NCI-H2029 (cell line): ENCODE measurements at places on chromosomes 13 and 19.
A peak's percentile ranks its signal among the peaks of the same experiment; 100 is the strongest.

GRCh38 chr13:104289400-104289799, 1223.2 kb upstream of the SLC10A2 start:
- DNase-seq = no peak

- DNase-seq = no peak
Observed at GRCh38 chr19:49210108-49210900, 52.7 kb downstream of the TRPM4 start.

DNA sequence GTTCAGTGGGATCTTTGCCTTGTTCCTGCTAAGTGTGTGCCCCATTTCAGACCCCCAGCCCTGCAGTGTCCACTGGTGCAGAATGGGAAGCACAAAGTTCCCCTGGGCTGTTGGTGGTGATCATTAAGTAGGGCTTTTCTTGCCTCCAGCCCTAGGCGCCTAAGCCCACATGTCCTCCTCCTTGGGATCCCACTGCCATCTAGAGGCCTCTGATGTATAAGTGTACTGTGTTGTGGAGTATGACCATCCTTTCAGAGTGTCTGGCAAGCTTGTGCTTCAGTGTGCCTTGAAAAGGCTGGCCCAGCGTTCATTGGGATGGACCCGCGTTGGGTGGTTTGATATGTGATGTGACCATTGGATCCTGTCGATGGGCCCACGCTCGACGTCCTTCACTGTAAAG, 71.2 kb downstream of the WASF3 start:
- DNase-seq = no peak

GRCh38 chr13:46173656-46174055, 8.3 kb downstream of the LCP1 start:
- no peak for DNase-seq

DNA sequence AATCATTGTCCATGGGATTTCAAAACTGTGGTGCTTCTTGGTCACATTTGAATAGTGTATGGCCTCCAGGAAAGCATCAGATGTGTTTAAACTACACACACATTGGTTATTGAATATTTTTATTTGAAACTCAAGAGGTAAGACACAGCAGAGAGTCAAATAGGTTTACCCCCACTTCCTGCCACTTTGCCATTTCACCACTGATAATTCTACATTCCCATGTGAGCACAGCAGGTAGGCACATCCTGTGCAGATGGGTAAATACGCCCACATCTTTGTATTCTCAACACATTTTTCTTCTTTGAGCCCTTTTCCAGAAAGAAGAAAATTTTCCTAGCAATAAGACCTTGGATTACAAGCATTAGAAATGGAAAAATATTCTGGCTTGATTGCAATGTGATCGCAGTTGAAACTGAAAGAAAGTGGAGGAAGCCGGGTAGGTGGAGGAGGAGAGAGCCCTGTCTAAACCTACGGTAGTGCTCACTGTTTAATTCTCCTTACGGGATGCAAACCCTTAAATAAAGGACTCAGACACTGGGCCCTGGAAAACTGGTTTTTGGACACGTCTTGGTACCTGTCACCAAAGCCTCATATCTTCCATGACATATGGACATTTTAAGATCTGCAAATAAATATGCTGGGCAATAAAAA, 167.7 kb downstream of the COG6 start:
- no peak for DNase-seq

- no peak for DNase-seq
Observed at GRCh38 chr13:99911069-99911964, 60.2 kb downstream of the ZIC5 start.

- no peak for DNase-seq
Observed at GRCh38 chr13:64531400-64531799, 2698.7 kb downstream of the PCDH9 start.

- no peak for DNase-seq
Observed at GRCh38 chr19:4376671-4376990, 23.7 kb downstream of the SH3GL1 start.

- DNase-seq = no peak
Observed at GRCh38 chr13:109243311-109243951, 543.0 kb downstream of the IRS2 start.

- DNase-seq = no peak
Observed at GRCh38 chr13:21583478-21583877, 20.5 kb downstream of the MICU2 start.

DNA sequence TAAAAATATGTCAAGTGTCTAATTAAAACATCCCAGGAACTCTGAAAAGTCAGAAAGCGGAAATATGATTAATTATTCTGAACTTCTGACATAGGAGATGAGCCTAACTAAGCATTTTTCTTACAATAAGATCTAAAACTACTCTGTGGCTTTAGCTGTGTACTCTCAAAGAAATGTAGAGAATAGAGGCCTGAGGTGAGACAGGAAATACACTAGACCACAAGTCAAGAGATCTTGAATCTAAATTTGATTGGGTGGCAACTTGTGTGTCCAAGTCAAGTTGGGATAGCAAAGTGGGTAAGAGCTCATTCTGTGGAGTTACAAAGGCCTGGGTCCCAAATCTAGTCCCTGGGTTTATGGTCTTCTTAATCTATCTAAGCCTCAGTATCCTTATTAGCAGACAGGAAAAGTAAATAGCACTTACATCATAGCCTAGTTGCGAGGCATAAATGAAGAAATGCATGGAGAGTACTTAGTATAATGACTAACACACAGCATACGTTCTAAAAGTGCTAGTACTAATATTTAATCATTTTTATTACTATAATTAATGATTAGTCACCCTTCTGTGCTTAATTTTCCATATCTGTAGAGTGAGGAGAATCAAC, 9.4 kb upstream of the LRRC63 start:
- DNase-seq = no peak

- no peak for DNase-seq
Observed at GRCh38 chr13:40313269-40314200, 352.9 kb downstream of the FOXO1 start.

DNA sequence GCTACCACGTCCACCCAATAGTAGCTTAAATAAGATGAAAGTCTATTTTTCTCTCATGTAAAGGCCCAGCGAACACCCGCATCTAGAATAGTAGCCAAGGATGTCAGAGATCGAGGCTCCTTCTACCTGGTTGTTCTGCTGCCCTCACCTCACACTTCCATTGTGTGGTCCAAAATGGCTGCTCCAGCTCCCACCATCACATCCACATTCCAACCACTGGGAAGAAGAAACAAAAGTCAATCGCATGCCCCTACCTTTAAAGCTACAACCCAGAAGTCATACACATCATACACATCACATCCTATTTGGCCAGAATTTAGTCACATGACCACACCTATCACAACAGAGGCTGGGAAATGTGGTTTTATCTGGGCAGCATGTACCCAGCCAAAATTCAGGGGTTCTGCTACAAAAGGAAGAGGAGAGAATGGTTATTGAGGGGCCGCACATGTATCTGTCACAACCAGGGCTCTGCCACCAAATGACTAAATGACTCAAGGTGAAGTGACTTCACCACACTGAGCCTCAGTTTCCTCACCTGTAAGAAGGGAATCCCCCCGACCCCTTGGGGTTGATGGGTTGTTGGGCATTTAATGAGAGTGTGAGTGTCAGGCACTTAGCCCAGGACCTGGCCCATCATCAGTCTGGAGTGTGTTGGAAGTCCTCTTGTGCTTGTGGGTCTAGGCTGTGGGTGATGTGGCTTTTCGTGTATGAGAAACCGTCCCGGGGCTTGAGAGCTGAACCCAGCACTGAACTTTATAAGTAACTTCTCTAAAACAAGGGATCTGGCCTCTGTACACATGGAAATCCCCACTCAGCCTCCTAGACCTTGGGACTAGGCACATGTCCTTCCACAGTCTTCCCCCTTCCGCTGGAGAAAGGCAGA, 10.2 kb upstream of the CBLC start:
- DNase-seq = no peak

DNA sequence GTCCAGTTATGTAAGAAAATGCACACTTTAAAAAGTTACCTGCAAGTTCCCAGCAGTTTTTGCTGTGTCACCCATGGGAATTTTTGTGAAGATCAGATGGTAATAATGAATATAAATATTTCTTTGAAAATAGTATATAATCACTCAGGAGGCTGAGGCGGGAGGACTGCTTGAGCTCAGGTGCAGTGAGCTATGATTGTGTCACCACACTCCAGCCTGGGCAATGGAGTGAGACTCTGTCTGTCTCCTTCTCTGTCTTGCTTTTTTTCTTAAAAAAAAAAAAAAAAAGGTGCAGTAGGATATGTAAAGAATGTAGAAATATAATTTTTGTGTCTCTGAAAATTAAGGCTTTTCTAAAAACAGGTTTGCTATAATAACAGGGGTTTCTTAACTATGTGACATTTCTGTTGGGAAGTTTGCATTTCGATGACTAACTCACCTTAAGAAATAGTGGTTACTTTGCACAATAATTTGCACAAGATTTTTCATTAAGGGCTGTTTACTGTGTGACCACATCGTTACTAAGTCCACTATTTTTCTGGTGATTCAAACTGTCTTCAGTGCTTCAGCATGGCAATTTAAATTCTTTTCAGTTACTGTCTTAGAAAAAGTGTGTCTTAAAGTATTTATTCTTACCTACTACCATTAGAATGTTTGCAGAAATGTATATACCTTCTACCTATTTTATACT, 37.3 kb downstream of the DNAJC3 start:
- no peak for DNase-seq

GRCh38 chr19:31329819-31330218, 19.4 kb downstream of the TSHZ3 start:
- no peak for DNase-seq

- DNase-seq = no peak
Observed at GRCh38 chr19:19749908-19750841, 17.3 kb upstream of the ZNF14 start.

GRCh38 chr19:55651236-55651635, 3.2 kb downstream of the CCDC106 start:
- no peak for DNase-seq

GRCh38 chr19:41304706-41305483, 5.1 kb upstream of the CCDC97 start:
- DNase-seq = no peak

GRCh38 chr13:94664889-94665288, 47.5 kb downstream of the SOX21 start:
- no peak for DNase-seq

- no peak for DNase-seq
Observed at GRCh38 chr13:46687810-46688209, 109.2 kb downstream of the ESD start.

DNA sequence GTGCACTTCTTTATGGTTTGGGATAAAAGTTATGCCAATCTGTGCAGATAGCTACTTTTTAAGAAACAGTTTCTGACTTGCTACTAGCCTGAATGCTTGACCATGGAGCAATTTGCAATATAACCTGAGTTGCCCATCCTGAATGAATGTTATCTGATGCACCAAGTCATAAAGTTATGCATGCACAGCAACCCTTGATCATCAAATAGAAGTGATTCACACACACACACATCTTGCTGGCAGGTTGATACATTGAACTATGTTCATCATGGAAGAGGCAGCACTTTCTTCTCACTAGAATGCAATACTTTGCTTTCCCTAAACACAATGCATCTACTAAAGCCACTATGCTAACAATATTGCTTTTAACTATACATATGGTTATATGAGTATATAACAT, 311.5 kb downstream of the RFC3 start:
- DNase-seq = no peak

GRCh38 chr19:16325161-16325527, 518 bp downstream of the KLF2 start:
- DNase-seq = peak; percentile 17

GRCh38 chr13:43407023-43407581, 379.7 kb downstream of the ENOX1 start:
- no peak for DNase-seq

GRCh38 chr13:84563611-84564010, 681.3 kb upstream of the SLITRK1 start:
- DNase-seq = no peak

DNA sequence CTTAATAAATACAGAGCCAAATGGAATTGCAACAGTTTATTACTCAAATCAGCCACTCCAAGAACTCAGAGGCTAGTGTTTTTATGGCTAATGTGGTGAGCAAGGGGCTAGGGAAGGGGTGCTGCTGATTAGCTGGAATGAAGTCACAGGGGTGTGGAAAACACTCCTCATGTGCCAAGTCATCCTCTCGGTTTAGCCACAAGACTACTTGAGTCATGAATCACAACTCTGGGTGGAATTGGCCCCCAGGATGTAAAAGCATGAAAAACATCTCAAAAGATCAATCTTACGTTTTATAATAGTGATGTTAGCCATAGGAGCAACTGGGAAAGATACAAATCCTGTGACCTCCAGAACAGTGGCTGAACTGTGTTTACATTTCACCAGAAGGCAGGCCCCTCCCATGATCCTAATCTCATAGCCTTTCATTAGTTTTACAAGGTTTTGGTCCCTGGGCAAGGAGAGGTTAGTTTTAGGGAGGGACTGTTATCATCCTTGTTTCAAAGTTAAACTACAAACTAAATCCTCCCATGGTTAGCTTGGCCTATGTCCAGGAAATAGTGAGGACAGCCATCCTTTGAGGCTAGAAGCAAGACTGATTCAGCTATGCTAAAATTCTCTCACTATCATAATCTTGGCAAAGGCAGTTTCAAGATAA, 2020.1 kb upstream of the PCDH20 start:
- no peak for DNase-seq

DNA sequence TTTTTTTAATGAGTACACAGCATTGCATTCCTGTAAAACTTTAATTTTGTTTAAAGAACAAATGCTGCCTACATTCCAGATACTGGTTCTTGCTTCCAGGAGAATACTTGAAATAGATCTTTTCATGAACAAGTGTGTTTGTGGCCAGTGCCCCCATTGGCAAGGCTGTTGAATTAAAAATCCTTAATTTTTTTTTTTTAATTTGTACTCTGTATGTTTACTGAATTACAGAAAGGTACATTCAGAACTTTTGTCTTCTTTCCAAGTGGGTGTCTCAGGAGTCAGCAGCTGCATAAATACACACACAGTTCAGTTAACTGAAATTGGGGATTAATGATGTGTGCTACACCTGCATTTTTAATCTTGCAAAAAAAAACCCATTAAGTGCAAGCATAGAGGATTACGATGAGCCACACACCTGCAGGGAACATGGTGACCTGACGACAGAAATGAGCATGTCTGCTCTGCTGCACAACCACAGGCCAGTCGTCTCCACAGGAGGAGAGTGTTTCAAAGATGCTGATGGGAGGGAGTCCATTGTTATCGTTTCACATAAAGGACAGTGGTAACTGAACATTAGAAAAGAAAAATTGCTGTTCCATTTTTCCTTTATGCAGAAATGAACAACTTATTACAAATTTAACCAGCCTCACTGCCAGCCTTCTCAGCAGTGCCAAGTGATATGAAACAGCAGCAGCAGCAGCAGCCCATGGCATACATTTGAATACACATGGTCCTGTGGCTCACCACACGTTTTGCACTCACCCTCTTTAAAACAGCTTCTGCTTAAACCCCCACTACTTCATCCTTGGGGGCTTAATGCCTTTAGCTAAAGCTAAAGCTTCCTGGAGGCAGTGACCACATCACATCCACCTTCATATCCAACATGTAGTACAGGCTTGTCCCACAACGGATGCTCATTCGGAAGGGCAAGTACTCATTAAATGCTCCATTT, 72.3 kb upstream of the RFC3 start:
- DNase-seq = peak; percentile 7

- DNase-seq = no peak
Observed at GRCh38 chr13:94666065-94666464, 46.3 kb downstream of the SOX21 start.

GRCh38 chr13:67303661-67304333, 73.7 kb upstream of the PCDH9 start:
- DNase-seq = no peak
